ENCODE measurements at places on chromosomes 13 and 19. TPM values are rescaled to one million over a fixed set of nuclear protein-coding genes. Genes with fewer than 3 reads are reported as not detected.
A peak's percentile ranks its signal among the peaks of the same experiment; 100 is the strongest.

Gene CCDC70
- total RNA-seq: not detected

Gene MAST3
- 3.0 TPM for total RNA-seq

Gene IFT88
- 21.9 TPM for total RNA-seq

- peak; percentile 49 for DNase-seq
Observed at GRCh38 chr13:97344265-97345175, 89.4 kb upstream of the RAP2A start.

- DNase-seq: no peak
Observed at GRCh38 chr19:46772170-46773017, 16.0 kb downstream of the SLC1A5 start.

DNA sequence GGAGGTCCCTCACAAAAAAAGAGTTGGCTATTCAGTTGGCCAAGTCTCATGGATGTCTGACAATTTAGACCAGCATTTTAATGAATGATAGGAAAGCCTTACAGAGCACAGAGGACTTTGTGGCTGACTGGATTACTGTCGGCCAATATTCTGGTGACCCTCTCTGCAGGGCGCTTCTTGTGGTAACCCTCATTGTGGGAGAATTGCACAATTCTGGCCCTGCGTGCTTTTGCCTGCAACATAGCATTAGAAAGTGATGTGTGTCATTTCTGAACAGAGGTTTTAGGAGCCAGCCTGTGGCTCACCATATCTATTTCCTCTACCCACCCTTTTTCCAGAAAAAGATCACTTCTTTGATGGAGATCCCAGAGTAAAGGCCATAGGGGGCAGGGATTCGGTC, 71.4 kb downstream of the EFNB2 start:
- DNase-seq: no peak

GRCh38 chr13:94291631-94292322, 187.7 kb downstream of the DCT start:
- DNase-seq: no peak

DNA sequence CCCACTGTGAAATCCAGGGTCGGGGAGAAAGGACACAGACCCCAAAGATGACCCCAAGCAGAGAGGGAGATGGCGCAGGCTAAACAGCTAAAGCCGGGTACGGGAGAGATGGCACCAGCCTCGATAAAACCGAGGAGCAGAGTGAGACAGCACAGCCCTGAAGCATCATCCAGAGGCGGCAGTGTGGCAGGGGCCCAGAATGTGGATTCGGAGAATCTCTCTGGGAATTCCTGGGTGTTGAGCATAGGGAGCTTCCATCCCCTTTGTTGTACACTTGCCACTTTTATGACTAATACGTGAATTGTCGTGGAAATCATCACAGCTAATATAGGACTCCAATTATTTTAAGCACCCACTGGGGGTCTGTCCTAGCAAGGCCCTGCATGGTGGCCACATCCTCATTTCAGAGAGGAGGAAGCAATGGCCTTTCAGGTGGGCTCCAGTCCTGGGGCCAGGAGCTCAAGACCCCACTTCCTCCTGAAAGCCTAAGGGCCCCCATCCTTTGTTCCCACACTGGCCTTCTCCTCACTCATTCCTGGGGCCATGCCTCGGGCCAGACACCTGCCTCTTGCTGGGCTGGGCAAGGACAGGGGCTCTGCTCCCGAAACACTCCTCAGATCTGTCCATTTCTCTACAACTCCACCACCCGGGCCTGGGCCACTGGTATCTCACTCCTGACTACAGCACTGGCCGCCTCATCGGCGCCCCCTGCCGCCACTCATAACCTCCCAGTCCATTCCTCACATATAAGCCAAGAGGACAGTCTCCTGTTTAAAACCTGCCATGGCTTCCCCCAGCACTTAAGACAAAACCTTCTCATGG, 29.3 kb upstream of the ATP1A3 start:
- DNase-seq: peak; percentile 16

GRCh38 chr19:8149261-8150094, at the start of gene FBN3:
Gene FBN3, minus strand, starts transcription at chr19:8149592. Its CDS starts 2,112 bp downstream, at chr19:8147480.
- no peak for DNase-seq
